NCI-H1436 (cell line): ENCODE measurements at places on chromosomes 12 and 14.

DNA sequence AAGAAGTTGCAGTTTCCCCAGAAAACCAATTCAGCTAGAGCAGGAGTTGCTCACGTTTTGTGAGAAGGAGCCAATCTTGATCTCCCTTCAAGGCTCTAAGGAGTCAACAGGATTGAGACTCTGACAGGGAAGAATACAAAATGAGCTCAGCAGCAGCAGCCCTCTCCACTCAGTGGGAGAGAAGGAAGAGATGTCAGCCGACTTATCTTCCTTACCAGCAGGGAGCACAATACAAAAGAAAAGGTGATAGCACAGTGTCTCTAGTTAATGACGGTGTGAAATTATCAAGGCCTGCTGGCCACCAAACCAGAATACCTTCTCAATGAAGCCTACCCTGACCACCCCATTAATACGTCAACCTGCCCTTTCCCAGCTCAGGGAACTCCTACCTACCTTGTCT is 223.6 kb upstream of the TMPO start:
- no peak for DNase-seq

DNA sequence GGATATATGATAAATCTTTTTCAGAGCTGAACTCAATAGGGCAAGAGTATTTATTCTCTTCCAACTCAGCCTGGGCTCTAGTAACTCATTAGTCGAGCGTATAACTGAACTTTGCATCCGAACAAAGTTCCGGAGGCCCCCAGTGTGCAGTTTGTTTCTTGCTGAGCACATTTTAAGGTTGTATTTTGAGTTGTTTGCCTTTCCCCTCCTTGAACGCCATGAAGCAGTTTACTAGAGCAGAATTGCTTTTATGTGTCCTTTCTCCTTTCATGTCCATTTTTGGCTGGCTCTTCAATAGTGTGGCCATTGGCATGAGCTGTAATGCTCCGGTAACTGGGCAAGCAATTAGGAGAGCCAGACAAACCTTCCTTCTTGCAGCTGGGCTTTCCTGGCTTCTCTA is 105.3 kb downstream of the WIF1 start:
- DNase-seq = no peak

GRCh38 chr12:20696181-20696905 is 1.2 kb downstream of the SLCO1C1 start:
- DNase-seq = no peak

DNA sequence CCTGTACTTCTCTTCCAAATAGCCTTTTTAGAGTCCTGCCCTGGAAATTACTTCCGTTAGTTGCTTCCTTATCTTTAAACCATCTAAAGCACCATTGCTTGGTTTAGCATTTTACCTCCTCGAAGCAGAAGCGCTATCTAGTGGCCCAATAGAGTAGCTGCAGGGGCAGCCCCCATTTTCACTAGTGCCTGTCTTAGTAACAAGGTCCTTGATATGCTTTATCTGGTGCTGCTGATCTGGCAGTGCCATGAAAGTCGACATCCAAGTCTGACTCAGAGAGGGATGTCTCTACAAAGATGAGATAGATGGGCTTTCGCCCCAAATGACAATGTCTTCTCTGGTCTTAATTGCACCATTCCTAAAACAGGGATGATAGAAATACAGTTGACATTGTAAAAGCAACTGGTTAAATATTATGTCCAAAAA is 25.0 kb upstream of the CIT start:
- peak; percentile 68 for DNase-seq

DNA sequence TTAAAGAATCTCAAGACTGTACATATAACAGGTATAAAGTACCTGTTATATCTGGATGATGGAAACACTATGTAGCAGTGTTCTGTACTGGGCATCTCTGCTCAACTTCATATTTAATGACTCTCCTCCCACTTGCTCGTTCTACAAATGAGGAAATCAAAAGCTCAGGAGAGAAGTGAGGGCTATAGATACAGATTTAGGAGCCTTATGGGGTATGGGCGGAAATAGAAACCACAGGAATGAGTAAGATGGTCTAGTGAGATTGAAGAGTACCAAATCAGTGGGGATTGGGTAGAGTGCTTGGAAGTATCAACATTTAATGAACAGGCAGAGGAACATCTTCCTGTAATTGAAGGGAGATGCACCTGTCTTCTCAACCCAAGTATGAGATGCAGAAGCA is 23.8 kb upstream of the POLR3B start:
- no peak for DNase-seq

- DNase-seq = no peak
These were observed 502.1 kb upstream of the FLRT2 start for GRCh38 chr14:85027681-85028370.

- DNase-seq = no peak
These were observed 124.7 kb upstream of the MAX start for GRCh38 chr14:65226824-65227604.

DNA sequence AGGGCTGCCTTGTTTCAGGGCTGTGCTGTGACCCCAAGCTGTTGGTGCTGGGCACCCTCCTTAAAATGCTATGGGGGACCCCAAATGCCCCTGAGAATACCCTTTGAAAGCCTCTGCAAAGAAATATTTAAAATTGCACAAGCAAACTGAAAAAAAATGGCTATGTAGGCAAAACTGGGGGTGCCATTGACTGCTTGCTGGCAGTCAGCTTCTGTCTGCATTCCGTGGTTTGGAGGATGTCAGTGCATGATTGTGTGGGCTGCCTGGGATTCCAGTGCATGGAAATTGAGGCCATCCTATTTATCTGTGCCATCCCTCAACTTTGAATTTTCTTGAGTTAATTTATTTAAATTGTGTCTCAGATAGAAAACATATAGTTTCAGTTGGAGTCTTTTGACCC is 113.7 kb upstream of the RTL1 start:
- DNase-seq = no peak

DNA sequence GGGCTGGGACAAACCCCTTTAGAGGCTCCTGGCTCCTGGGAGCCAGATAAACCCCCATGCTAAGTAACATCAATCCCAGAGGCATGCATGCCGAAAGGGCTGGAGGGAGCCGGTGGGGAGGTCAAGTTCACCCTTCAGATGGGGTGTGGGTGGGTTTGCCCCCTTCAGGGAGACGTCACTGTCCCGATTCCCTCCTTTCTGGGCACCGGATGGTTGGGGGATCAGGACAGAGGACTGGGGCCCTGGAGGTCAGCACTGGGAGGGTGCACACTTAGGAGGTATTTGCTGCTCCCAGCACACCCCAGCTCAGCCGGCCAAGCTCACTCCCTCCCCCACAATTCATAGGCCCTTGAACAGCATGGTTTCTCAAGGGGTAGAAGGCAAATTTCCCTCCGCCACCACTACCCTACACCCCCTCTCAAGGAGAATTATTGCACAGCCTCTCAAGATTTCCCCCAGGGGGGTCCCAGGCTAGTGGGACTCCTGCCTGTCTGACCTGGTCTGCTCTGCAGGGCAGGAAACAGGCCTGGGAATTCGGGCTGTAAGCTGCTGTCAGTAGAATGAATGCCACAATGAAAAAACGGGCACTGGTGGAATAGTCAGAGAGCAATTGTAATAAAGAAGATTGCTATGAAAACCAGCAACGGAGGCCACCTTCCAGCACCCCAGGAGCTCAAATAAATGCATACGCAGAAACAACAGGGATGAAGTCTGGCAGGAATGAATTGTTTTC is 63.5 kb downstream of the GALNT16 start:
- no peak for DNase-seq

- DNase-seq = no peak
These were observed 9.3 kb upstream of the USP15 start for GRCh38 chr12:62250671-62251608.

DNA sequence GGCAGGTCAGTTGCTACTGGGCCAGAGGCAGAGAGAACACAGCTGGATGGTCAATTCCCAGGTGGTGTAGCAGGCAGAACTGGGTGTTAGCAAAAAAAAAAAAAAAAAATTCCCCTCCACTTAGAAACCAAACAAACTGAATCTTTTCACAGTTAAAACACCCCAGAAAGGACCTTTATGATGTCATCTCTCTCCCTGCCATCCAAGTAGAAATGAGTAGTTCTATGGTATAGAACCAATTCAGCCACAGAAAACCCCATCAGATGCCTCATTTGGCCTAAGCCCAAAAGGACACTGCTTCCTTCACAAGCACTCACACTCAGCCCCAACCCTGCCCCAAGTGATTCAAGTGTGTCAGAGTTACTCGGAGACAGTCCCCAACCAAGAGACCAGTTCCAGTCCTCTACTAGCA is 230.8 kb downstream of the DPF3 start:
- DNase-seq = no peak

- no peak for DNase-seq
These were observed 109.6 kb downstream of the BCAT1 start for GRCh38 chr12:24839268-24839791.

- DNase-seq = no peak
These were observed 60.7 kb downstream of the GALNT8 start for GRCh38 chr12:4780641-4781611.

DNA sequence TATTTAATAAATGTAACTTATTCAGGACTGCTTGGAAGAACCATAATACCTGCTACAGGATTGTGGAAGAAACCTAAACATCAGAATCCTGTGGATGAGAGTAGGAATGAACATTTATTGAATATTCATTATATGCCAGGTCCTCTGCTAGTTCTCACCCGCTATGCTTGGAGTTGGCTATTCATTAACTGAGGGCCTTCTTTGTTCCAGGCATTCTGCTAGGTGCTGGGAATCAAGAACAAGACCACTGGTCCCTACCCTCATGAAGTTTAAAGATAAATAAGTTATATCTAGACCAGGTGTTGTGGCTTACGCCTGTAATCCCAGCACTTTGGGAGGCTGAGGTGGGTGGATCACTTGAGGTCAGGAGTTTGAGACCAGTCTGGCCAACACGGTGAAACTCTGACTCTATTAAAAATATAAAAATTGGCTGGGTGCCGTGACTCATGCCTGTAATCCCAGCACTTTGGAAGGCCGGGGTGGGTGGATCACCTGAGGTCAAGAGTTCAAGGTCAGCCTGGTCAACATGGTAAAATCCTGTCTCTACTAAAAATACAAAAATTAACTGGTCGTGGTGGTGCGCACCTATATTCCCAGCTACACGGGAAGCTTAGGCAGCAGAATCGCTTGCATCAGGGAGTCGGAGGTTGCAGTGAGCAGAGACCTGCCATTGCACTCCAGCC is 3.8 kb upstream of the TULP3 start:
- DNase-seq = no peak

GRCh38 chr12:118011377-118011776 is 5.1 kb upstream of the RFC5 start:
- DNase-seq = no peak

DNA sequence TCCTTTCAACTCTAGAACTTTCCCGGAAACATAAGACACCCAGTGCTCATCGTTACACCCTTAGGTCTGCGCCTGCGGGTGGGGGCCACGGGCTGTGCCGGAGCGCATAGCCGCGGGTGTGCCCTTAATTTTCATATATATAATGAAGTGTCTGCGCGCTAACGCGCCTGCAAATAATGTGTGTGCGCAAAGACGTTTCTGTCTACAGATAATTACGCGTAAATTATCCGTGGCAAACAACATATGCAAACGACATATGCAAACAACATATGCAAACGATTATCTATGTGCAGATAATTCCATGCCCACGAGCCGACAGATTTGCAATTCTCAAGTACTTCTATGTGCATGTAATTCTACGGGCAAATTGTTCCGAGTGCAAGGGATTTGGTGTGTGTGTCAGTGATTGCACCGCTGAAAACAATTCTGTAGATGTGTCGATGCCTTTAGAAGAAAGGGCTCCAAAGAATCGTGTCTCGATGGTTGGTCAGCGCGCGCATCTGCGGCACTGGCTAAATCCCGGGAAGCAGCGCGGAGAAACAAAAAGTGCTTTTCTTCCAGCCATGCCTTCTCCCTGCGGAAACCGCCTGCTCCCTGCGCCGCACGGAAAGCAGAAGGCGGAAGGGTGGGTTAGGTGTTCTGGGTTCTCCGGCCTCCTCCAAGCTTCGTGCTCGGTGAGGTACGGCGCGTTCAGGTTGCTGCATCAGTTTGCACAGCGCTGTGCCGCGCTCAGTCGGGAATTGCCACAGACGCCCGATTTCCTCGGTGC is 34.5 kb upstream of the TBX5 start:
- no peak for DNase-seq

DNA sequence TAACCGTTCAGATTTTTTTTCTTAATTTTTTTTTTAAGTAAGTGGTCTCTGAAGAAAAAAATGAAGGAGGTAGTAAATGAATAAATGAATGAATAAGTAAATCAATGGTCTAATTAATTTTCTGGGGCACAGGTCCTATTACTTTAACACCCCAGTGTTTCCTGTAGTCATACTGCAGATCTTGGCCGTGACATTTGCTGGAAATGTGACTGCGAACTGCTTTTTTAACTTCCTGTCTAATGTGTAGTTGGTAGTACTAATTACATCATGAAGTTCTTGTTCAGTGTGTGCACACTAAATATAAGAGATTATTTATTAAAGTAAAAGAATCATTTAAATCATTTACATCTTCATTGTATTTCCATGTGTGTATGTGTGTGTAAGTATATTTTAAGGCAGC is 45.4 kb downstream of the AEBP2 start:
- DNase-seq = no peak

DNA sequence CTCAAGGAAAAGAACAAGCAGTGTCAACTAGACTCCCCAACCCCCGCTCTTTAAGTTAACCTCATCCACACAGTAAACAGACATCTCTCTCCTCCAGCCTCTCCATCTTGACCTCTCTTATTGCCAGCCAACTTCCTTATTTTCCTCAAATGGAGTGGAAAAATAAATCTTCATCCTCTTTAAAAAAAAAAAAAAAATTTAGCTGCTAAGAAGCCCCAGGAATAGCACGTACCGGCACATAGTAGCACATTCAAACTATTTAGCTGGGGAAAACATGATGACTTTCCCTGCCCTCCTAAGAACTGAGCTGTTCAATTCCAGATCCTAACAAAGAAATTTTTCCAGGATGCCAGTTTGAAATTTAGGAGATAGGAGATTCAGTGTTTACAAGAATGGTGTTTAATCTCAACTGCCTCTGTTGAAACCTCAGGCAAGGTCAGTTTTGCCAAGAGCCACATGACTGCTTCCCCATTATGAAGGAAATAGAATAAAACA is 90.8 kb downstream of the EPS8 start:
- no peak for DNase-seq

GRCh38 chr14:89288114-89288513 is 128.9 kb downstream of the FOXN3 start:
- DNase-seq = no peak

GRCh38 chr12:47165934-47166333 is 86.2 kb upstream of the AMIGO2 start:
- DNase-seq = no peak

DNA sequence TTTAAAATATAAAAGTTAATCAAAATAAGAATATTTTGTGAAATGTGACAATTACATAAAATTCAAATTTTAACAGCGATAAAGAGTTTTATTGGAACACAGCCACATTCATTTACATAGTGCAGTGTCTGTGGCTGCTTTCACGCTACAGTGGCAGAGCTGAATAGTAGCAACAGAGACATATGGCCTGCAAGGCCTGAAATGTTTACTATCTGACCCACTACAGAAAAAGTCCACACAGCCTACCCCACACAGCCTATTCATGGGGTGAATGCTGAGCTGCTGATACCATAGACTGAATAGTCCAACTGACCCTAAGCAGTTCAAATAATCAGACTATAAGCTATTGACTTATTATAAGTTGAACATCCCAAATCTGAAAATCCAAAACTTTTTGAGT is 13.2 kb downstream of the GNS start:
- DNase-seq = no peak

GRCh38 chr12:87142342-87142741 is 886.2 kb upstream of the MGAT4C start:
- DNase-seq = no peak

- DNase-seq = no peak
These were observed 192.2 kb upstream of the ALG10 start for GRCh38 chr12:33830070-33830469.
